ENCODE measurements at places on chromosomes 12 and 14.

GRCh38 chr12:57902478-57902969 lies 38.8 kb upstream of the ATP23 start:
- no peak for DNase-seq

DNA sequence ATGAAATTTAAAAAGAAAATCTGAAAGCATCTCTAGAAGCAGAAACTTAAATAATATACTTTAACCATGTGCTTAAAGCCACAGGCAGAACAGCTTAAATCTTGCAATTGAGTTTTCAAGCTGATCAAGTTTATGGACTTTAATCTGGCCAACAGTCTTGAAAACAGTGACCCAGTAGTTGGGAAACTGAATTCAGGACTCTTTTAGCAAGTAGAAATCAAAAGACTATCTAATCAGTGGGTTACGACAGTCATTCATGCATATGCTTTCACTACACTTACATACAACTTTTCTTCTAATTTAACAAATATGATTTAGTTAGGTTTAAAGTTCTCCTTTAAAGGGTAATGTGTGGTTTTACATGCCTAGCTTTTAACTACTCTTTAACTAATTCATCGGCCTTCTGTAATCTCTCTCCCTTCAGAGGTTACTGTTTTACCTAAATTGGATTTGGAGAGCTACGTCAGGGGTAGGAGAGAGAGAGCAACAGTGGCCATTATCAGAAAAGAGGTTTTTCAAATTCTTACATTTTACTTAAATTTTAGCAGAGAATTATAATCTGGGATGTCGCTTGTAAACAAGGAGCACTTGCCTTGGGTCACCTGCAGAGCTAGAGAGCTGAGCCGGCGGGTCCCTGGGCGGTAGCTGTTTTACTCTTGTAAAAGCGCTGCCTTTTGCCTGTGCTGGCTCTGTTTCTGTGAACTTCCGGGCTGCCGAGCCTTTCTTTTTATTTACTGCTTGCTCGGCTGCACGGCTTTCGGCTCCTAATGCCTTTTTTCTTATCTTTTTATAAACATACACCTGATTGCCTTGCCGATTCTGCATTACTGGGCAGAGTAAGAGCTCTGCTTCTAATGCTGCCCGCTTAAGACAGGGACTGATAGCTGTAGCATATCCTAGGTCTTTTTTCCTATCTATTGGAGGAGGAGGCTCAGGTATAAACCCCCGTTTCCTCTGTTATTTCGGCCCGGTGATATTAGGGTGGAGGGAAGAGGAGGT lies 17.4 kb upstream of the LYZ start:
- no peak for DNase-seq

- no peak for DNase-seq
Observed at GRCh38 chr14:54086767-54087166, 130.1 kb upstream of the BMP4 start.

DNA sequence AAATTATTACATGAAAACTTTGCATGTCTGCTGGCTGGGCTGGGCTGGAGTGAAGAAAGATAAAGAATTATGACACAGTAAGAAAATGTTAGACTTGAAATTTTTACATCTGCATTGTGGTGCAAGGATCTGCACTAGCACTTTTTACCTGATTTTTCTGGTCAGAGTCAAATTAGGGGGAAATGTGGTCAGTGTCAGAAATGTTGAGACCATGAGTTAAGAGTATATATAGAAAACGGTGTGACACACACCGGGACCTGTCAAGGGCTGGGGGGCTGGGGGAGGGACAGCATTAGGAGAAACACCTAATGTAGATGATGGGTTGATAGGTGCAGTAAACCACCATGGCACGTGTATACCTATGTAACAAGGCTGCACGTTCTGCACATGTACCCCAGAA lies 90.3 kb downstream of the IGF1 start:
- no peak for DNase-seq

GRCh38 chr14:80872645-80873044 lies 68.9 kb downstream of the CEP128 start:
- no peak for DNase-seq

- DNase-seq = no peak
Observed at GRCh38 chr12:74547249-74547648, 9.6 kb downstream of the ATXN7L3B start.

Measured in hippocampal formation (tissue), 2 donors.